BJ (cell line): ENCODE measurements at places on chromosomes 16 and 17. TPM values are rescaled to one million over a fixed set of nuclear protein-coding genes. Genes with fewer than 3 reads are reported as not detected.
A peak's percentile ranks its signal among the peaks of the same experiment; 100 is the strongest.

- DNase-seq: no peak
Observed at GRCh38 chr17:27978689-27979175, 63.7 kb upstream of the NLK start.

DNA sequence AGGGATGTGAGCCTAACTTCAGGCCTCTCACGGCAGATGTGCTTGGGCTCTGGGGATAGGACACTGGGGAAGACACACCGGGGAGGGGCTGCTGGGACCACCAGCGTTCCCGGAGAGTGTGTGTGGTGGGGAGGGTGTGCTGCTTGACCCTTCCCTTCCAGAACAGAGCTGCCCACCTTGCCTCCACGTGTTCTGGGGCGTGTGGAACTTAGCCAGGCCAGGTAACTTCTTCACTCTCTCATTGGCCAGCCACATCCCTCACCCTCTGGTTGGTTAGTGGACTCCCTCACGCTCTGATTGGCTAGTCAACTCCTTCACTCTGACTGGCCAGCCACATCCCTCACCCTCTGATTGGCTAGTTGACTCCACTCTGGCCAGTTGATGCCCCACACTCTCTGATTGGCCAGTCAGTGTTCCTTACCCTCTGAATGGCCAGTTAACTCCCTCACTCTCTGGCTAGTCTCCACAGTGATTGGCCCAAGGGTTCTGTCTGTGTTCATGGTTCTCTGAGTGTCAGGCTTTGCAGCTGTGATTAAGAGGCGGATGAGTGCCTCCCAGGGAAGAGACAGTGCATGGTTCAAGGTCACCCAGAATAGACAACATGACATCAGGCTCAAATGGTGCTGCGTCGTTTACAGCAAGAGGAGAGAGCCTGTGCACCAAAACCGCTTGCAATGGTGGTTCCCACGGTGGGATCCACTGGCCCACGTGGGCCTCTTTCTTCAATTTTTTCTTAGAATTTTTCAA, 10.0 kb downstream of the TMEM235 start:
- no peak for DNase-seq

- peak; percentile 4 for DNase-seq
Observed at GRCh38 chr17:31394544-31394943, 3.1 kb downstream of the RAB11FIP4 start.

DNA sequence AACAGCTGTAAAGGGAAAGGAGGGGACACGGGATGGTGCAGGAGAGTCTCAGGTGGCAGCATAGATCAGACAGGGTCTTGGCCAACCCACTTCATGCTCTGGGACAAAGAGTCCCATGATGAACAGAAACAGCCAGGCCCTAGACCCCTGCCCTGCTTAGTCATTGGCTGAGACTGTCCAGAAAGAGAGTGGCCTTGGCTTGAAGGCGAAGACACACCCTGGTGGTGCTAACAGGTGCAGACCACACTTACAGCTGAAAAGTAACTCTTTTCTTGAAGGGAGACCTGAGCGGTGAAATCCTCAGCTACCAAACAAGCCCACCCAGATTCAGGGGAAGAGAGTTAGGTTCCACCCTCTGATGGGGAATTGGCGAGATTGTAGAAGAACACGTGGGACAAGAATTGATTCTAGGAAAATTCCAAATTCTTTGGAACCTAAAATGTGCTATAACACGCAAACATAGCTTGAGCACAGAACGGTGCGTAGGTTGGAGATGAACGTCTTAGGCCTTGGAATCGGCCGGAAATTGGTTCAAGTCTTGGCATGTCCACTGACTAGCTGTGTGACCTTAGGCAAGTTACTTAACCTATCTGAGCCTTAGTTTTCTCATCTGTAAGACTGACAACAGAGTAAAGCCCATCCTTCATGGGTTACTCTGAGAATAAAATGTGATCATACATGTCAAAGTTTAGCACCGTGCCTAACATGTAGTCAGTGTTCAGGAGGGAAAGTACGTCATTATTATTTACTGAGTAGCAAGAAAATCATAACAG, 12.5 kb upstream of the MLYCD start:
- no peak for DNase-seq

GRCh38 chr16:27232061-27232900, 29.0 kb downstream of the KDM8 start:
- DNase-seq: no peak

DNA sequence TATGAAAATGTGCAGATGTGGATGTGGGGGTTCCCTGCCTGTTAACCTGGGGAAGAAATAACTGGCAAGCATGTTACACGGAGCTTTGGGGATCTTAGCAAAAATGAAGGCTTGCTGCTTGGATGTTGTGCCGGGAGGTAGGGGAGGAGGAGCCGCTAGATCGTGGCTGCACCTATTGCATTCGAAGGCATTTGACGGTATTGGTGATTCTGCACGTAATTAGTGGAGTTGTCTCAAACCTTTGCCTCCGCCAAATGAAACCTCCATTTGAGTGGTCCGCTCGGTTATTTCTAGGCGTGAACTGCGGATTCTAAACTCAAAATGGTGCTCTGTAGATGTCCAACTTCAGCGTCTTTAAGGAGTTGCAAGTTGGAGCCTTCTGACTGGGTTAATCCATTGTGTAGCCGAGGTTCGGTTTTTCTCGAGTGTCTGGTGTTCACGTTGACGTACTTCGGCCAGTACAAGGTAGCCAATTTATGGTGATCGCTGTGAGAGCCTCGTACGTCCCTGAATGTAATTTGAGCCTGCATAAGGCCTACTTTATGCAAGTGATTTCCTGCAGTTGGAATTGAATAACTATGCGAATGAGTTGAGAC, 1.5 kb downstream of the TNRC6C start:
- no peak for DNase-seq

The EVPLL gene
- polyA plus RNA-seq: not detected in 2 replicates

The MYL11 gene
- polyA plus RNA-seq: 0.59 and 0.69 TPM in 2 replicates
